ENCODE measurements at places on chromosomes 3 and 15.

DNA sequence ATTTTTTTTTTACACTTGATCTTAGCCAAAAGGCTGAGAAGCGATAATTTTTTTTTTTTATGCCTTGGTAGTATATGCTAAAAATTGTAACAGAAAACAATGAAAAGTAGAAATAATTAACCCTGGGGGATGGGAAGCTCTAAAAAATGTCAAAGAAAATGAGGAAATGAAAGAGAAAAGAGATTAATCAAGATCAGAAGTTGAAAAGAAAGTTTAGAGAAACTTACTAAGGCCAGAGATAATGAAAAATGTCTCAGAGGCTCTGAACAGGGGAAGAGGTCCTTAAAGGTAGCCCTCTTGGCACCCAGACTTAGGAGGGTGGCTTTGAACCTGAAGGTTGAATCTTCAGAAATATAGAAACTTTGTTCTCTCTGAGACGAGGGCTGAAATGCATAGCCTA lies 58.6 kb upstream of the ZBED2 start:
- DNase-seq, result no peak

- DNase-seq, result no peak
Observed at GRCh38 chr3:14001136-14001535, 121.3 kb upstream of the WNT7A start.

DNA sequence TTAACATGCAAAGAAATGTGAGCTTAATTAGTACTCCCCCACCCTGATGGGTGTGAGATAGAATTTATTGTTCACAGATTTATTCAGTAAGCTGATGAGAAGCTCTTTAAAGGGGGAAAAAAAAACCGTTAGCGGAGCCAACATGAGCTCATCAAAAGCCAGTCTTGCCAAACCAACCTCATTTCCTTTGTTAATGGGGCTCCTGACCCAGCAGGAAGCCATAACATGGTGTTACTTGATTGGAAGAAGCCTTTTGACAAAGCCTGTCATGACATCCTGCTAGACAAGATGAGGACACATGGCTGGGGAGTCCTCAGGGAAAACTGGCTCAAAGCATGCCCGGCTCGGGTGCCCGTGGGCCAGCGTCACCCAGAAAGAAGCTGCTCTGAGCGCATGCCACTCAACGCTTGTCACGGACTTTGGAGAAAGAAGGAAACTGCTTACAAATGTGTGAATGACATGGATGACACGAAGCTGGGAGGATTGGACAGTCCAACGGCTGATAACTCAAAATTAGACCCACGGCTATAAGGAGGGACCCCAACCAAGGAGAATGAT lies 64.6 kb downstream of the SLCO2A1 start:
- no peak for DNase-seq

DNA sequence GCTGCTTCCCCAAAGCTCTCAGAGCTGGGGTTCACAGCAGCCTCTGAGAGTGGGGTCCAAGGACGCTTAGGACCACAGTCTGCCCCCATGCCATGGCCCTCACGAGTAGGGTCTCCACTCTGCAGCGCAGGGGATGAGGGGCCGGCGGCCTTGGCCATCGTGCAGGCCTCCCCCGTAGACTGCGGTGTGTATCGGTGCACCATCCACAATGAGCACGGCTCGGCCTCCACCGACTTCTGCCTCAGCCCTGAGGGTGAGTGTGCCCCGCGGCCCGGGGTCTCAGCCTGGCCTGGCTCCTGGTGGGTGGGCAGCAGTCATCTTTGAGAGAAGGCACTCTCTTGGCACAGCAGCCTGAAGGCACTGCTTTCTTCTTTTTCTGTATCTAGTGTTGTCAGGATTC lies 24.8 kb upstream of the SLC28A1 start:
- no peak for DNase-seq

DNA sequence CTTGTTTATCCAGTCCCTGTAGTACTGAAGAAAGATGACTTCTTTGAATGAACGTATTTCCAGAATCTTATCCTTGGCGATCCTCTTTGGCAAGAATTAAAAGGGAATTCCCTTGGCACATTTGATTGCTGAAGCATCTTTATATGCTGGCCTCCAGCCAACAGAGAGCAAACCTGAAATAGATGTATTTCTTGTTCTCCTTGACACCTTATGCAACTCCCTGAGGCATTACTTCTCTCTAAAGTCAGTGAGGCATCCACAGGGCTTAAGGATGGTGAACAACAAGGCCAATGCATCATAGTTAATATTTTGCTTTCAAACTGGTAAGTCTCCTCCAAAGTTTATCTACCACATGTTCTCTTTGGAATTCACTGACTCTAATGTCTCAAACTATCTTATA lies 450.9 kb upstream of the THRB start:
- no peak for DNase-seq

DNA sequence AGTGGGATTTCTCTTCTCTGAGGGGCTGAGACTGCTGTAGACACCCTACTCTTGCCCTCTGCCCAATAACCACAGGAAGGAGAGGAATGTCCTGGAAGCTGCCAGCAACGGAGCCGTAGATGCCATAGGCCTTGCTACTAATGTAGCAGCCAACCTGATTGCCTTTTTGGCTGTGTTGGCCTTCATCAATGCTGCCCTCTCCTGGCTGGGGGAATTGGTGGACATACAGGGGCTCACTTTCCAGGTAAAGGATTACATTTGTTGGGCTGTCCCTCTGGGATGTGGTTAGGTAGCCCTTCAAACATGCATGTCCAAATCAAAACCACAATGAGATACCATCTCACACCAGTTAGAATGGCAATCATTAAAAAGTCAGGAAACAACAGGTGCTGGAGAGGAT lies 16.1 kb downstream of the SLC28A2 start:
- no peak for DNase-seq

GRCh38 chr3:139225548-139225947 lies 118.3 kb upstream of the MRPS22 start:
- no peak for DNase-seq

GRCh38 chr15:96186105-96186504 lies 144.4 kb upstream of the NR2F2 start:
- no peak for DNase-seq

- no peak for DNase-seq
Observed at GRCh38 chr15:38421069-38421690, 32.7 kb upstream of the FAM98B start.

- DNase-seq, result no peak
Observed at GRCh38 chr3:123582315-123582714, 2.5 kb downstream of the HACD2 start.

GRCh38 chr15:97030251-97030650 lies 699.8 kb downstream of the NR2F2 start:
- DNase-seq, result no peak

DNA sequence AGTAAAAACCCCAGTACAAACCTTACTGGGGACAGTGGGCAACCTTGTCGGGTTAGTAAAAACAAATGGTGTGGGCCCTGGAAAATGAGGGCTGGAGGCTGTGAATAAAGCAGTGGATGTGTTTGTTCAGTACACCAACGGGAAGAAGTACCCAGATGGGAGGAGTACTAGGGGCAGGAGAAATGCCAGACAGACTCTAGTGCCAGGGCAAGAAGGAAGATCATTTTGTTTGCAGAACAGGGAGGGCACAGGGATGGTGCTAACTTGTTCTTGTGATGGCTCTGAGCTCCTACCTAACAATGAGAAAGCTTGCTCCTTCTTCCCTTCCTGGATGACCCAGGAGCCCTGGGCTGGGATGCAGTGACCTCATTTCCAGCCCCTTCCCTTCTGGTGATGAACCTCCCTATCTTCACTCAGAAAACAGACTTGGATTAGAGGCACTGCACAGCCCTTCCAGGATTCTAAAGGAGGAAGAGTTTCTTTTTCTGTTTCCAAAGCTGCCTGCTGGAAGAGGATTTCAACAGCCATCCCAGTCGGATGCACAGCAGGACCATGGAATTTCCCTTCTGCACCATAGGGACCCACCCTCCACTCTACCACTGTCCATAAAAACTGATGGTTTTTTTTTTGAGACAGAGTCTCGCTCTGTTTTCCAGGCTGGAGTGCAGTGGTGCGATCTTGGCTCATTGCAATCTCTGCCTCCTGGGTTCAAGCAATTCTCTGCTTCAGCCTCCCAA lies 6.1 kb downstream of the RASSF1 start:
- DNase-seq, result no peak

- DNase-seq, result no peak
Observed at GRCh38 chr3:40557575-40558161, 32.9 kb downstream of the ZNF621 start.

GRCh38 chr3:175020101-175020500 lies 161.0 kb downstream of the NAALADL2 start:
- DNase-seq, result no peak

GRCh38 chr3:197577366-197578074 lies 21.8 kb upstream of the BDH1 start:
- no peak for DNase-seq

- no peak for DNase-seq
Observed at GRCh38 chr3:194329583-194329965, 21.6 kb downstream of the CPN2 start.

Data from uterus (tissue), 4 donors.